ENCODE measurements at places on chromosomes 12 and 14.

GRCh38 chr12:49693931-49694444 is 13.2 kb downstream of the FMNL3 start:
- DNase-seq: no peak

DNA sequence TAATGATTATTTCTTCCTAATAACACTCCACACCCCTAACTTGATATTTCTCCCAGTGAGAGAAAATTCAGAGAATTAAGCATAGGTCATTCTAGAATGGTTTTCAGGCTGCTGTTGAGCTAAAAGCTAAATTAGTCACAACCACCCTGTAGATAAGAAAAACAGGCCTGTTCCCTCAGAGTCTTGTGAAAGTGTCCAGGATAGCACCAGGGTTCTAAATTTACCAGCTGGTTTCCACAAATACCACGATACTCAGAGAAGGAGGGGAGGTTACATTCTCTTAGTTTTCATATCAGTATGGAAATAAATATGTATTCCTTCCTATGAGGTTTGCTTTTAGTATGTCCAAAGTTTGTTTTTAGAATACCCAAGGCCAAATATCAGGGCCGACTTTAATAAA is 66.0 kb upstream of the YARS2 start:
- no peak for DNase-seq

DNA sequence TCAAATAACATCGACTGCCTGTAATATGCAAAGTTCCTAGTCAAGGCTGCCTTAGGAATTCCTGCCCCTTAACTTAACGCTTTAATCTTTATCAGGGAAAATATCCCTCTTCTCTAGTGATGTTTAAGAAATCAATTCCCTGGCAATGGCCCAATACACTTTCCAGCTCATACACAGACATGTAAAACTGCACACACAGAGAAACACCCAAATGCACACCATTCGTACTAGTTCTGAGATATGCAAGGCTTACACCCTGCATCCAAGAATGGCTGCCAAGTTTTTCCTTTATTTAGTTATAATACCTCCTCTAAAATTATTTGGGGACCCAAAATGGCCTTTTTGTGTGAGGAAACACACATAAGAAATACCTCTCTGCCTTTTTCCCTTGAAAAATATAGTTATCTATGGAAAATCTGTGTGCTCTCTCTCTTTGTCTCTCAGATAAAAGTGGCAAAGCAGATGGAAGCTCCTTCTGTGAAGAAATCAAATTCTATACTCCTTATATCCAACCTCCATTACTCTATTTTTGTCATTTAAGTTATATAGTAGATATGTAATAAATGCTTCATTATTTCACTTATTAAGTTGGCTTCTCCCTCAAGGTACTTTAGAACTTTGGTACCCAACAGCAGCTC is 120.0 kb upstream of the MDM1 start:
- DNase-seq: no peak

GRCh38 chr12:69000074-69000473 is 67.1 kb upstream of the CPM start:
- DNase-seq: no peak

DNA sequence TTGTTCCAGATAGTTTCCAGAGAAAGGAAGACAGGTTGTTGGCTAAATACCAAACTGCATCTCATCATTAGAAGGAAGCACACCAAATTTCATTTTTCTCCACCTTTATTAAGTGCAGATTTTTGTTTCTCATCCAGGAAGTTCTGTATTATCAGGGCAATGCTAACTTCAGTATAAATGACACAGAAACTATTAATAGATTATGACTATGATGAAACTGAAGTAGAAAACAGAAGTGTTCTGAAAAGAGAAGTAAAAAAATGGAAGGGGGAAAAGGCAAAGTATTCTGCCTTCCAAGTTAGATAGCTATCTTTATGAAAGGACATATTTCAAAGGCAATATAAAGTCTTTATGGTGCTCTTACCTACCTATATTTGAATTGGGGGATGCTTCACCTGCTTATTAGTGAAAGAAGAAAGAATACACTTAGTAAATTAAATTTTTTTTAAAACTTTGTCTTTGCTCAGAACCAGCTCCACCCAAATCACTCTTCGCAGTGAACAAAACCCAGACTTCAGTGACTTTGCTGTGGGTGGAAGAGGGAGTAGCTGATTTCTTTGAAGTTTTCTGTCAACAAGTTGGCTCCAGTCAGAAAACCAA is 223.9 kb downstream of the PTPRO start:
- DNase-seq: no peak

DNA sequence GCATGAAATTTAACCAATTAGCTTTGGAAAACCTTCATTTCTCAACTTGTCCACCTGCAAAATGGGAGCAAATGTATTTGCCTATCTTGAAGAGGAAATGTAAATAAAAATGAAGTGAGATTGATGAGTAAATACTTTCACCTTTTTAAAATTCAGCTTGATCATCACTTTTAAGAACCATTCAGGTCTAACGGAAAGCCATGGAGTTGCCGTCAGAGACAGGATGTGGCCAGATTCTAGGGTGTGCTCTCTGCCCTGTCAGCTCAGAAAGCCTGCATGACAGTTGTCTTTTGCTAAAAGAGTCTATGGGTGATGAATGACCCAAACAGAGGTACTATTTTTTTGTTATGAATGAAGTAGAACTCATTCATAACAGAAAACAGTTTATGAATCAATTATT is 104.3 kb upstream of the SLC35F4 start:
- DNase-seq: no peak

DNA sequence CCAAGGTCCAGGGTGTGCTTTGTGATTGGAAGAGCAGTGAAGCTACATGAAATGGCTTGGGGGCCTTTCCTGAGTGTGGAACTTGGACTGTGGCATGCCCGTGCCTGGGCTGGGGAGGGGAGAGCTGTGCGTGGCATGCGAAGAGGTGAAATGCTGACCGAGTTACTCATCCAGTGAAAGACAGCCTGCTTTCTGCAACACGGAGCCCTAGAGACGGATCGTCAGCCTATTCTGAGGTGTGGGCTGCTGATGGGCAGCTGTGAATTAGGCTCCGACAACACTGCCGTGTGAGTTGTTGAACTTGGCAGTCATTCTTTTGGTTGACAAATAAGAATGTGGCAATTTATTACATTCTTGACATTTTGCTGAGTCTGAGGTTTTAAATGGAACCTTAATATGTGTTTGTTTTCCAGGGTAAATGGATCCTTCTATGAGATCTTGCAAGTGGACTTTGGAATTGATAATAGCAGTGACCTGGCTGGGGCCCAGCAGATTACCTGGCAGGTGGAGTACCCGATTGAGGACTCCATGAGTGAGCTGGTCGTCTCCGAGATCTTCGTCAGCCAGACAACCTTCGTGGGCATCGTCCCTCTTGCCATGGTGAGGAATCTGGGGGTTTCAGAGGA is 453.9 kb downstream of the AACS start:
- no peak for DNase-seq

DNA sequence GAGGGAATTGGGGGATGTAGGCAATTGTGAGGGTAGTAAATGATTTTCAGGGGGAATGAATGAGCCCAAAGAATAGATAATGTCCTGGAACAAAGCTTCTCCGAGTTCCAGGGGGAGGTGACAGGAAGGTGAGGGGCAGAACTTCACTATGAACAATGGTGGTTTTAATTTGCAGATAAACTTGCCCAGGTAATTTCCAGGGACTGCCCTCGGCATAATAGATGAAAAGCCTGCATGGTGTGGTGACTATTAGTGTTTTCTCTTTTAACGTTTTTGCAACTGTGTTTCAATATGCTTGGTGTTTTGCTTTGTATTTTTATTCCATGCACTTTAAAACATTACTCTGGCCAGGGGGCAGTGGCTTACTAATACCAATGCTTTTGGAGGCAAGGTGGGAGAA is 325.2 kb upstream of the RGS6 start:
- DNase-seq: no peak

GRCh38 chr12:57181561-57182155 is 34.2 kb upstream of the LRP1-AS start:
- no peak for DNase-seq

DNA sequence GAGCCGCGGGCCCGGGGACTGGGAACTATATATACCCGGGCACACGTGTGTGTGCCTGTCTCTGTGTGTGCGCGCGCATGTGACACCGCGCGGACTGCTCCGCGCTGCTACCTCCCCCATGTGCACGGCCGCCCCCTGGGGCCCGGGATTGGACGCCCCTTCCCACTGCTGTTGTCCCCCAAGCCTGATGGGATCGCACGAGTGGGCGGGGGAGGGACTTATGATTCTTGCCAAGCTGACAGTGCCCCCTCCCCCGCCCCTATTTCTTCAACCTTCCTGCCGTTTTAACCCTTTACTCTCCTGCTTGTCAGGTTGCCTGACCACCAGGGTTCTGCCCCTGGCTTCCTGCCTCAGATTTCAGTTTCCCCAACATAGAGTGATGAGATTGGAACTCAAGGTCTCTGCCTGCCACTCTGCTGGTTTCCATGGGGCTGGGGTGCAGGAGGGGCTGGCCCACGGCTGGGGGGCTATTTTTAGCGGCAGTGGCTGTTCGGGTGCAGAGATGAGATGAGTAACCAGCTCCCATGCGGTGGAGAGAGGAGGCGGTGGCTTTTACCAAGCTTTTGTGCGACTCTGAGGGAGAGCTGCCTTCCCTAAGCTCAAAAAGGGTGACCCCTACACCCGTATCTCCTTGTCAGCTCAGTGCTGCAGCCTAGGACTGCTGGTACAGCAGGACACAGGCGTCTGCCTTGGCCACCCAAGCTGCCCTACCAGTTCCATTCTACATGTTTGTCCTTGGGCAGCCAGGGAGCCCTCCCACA is at the start of gene DDN:
TSS of gene DDN (minus strand) at position 5 of the 761 bp plus-strand sequence. CDS start 88 bp downstream, outside the sequence.
- DNase-seq: no peak

DNA sequence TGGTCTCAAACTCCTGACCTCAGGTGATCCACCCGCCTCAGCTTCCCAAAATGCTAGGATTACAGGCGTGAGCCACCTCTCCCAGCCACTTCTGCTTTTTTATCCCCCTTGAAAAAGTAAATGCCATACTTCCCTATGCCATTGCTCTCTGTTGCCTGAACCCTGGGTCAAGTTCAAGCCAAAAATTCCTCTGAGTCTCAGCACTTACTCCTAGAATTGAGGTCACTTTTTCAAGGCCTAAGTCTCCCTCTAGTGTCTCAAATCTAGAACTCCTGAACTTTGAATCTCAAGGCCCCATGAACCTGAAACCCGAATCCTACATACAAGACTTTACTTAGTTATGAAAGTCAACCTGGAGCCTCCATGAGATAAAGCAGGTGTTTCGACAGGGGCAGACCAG is 1.4 kb upstream of the APOBEC1 start:
- DNase-seq: no peak

DNA sequence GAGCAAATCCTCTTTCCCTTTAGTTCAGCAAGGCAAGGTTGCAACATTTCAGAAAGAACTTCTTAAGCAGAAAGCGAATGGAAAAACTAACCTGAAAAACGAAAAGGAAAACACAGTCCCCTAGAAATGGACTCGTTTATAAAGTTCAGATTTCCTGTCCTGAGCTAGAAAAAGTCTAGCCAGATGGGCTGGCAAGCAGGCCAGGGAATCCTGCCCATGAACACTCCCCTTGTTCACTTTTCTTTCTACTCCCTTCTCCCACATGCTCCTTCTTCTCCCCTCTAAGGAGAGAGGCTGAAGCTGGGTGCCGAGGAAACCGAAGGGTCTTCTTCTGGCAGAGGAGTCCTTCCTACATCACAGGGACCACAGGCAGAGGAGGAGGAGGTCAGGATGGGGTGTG is 27.1 kb downstream of the LTBP2 start:
- DNase-seq: no peak

- DNase-seq: no peak
Measured at GRCh38 chr14:89277203-89277602, 139.8 kb downstream of the FOXN3 start.

DNA sequence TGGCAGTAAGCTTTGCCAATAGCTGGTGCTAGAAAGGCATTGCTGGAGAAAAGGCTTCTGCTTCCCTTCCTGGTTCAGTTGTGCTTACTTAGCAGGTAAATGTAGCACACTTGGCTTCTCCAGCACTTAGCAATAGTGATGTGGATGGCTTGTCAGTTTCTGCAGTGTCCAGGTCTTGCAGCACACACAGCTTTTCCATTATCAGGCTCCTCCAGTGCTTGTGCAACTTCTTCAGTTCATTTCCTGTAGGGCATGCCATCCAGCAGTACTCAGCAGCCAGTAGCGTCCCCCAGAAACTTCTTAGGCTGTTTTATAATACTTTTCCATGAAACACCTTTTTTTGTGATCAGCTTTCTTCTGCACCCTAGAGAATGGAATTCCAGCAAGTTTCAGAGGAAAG is 154.6 kb downstream of the SLC6A15 start:
- DNase-seq: no peak

DNA sequence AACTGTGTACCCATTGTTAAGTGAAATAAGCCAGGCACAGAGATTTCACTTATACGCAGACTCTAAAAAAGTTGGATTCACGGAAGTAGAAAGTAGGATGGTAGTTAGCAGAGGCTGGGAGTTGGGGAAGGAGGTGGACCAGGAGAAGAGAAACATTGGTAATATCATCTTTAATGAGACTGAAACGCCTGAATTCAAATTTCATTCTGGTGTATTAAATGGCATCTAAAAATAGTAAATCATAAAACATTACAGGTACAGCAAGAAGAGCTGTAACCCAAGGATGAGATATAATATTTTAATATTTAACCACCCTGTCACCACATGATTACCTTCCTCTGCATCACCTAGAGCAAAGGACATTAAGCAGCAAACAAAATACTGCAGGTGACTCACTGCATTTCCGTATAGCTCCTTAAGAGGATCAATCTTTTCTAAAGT is 99.4 kb downstream of the EPS8 start:
- no peak for DNase-seq

- no peak for DNase-seq
Measured at GRCh38 chr12:64029013-64029857, 184.7 kb downstream of the SRGAP1 start.

DNA sequence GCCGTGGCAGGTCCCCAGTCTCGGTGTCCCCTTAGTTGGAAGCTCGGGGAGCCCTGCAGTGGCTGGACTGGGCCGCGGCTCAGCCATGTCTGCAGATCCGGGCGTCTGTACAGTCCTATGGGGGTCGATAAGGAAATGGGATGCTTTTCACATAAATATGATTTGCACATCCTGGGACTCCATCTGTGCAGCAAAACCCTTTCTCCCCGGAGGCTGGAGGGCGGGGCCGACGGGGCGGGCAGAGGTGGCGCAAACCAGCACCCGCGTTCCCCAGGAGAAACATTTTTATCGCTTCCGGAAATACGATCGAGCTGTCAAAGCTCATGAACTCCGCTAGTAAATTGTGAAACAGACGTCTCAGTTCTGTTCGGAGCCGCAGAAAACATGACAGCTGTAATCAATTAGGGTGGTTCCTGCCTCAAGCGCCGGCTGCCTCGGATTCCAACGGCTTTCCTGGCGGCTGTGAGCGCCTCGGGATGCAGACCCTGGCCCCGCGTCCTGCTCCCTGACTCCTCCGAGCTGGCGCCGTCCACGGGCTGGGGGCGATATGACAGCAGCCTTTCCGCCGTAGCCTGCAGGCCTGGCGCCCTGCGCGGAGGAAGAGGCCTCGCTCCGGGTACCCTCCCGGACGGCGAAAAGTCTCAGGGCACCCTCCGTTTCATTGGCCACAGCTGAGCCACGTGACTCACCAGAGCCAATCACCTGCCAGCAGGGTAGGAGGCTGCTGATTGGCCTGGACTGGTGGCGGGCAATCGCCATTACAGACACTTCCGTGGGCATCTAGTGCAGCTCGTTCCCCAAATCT is 23.0 kb downstream of the DIO3 start:
- no peak for DNase-seq

GRCh38 chr12:6330192-6330591 is 11.7 kb downstream of the TNFRSF1A start:
- DNase-seq: no peak
